ENCODE measurements at places on chromosomes 11 and 22. TPM values are rescaled to one million over a fixed set of nuclear protein-coding genes. Genes with fewer than 3 reads are reported as not detected.

Gene SLC25A45
- 1.9 TPM for total RNA-seq

GRCh38 chr22:37070744-37071143, 19.2 kb downstream of the KCTD17 start:
- no peak for DNase-seq

- no peak for DNase-seq
Measured at GRCh38 chr11:70628855-70629844, 230.8 kb downstream of the CTTN start.

- DNase-seq: peak; percentile 69
Measured at GRCh38 chr11:119590651-119591351, 138.2 kb downstream of the NECTIN1 start.

DNA sequence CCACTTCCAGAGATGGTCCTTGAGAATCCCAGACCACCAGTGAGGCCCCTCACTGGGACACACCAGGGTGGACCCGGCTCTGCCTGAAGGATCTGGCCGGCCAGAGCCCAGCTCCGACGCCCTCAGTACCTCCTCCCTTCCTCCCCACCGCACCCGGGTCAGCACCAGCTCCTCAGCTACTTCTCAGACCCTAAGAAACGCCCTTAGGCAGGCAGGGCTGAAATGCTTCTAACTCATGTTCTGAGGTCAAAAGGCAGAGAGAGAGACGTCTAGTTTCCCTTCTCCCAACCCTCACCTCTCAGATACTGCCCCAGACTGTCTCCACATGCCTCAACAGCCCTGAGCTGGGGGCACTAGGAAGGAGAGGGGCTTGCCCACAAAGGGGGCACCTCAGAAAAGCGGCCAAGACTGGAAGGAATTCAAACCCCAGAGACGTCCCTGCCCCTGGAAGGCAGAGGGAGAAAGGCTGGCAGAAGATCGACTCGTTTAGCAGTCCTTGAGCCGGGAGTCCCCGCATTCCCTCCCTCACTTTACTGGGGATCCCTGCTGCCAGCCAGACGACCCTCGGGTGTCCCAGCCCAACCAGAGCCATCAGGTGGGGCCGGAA, 539 bp downstream of the USH1C start:
- DNase-seq: no peak

- DNase-seq: no peak
Measured at GRCh38 chr11:120501440-120501839, 10.1 kb upstream of the GRIK4 start.

Gene OR52I2
- total RNA-seq: not detected

DNA sequence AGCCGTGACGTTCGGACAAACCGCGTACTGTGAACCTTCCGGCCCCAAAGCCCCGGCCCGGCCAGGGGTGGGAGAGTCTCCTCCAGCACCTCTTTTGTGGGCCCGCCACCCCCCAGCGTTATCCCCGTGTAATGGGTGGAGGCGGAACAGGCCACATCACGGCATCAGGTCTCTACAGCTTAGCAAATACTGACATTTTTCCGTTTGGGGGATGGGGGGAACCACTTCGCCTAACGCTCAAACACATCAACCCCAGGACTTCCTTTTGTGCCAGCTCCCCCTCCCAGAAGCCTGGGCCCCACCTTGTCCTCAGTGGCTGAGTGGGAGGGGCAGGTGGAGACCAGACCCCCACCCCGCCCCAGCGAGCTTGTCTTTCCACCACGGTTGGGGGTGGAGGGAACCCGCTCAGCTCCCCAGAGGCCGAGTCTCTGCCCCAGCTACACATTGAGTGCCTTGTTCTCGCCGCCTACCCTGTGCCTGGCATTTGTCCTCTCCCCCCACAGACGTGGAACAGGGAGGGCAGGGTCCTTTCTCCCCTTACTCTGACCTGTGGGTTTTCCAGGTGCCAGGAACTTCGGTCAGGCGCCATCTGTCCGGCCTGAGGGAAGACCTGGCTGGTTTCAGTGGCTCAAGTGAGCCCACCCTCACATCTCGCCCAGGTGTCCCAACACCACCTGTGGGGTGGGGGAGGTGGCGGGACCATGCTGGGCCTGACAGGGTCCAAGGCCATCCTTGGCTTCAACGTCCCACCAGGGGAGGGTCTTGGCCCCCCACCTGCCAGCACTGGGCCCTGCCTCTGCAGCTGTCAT, 29.6 kb downstream of the SBF1 start:
- no peak for DNase-seq

Gene SOX6
- total RNA-seq: 0.13 TPM

Gene FXYD6
- total RNA-seq: 1.1 TPM

DNA sequence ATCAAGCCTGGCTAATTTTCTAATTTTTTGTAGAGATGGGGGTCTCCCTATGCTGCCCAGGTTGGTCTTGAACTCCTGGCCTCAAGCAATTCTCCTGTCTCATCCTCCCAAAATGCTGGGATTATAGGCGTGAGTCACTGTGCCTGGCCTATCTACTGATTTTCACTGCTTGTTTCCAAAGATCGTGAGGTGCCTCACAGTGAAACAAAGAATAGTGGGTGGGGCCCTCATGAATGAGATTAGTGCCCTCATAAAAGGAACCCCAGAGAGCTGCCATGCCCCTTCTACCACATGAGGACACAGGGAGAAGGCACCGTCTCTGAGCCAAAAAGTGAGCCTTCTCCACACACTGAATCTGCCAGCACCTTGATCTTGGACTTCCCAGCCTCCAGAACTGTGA, 23.5 kb downstream of the TMEM184B start:
- DNase-seq: no peak

DNA sequence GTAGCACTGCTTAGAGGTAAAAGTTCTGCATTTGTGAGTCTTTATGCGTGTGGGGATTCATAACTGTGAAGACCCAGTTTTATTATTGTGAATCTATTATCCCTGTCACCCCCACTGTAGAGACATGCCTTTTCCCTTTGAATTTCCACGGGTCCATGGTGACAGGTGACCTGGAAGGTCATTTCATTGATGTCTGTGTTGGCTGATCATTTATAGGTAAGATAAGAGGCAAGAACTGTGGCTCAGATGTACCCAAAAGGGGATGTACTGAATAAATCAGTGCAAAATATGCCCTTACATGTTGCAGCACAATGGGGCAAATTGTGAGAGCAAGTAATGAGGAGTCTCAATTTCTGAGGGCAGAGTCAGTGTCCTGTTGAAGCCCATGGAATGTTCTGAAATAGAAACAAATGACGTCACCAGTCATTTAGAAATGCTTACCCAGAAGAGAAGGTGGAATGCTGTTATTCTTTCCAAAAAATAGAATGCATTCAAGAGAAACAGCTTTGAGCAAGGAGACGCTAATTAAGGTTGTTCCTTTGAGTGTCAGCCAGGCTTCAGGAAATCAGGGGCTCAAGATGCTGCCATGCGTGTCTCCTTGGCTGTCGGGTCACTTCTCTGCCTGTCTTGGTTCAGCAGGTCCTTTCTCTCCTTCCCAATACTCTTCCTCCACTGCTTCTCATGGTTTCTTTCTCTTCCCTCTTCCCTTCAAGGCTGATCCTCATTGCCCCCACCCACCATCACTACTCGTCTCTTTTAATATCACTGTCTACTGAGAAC, 118.7 kb upstream of the E2F8 start:
- DNase-seq: no peak

Gene TNNT3
- not detected for total RNA-seq

Gene C22orf31
- not detected for total RNA-seq

- no peak for DNase-seq
Measured at GRCh38 chr11:116829525-116830183, at the start of gene APOC3. APOC3 (plus strand) TSS chr11:116829907; CDS start chr11:116830583, 676 bp downstream.

DNA sequence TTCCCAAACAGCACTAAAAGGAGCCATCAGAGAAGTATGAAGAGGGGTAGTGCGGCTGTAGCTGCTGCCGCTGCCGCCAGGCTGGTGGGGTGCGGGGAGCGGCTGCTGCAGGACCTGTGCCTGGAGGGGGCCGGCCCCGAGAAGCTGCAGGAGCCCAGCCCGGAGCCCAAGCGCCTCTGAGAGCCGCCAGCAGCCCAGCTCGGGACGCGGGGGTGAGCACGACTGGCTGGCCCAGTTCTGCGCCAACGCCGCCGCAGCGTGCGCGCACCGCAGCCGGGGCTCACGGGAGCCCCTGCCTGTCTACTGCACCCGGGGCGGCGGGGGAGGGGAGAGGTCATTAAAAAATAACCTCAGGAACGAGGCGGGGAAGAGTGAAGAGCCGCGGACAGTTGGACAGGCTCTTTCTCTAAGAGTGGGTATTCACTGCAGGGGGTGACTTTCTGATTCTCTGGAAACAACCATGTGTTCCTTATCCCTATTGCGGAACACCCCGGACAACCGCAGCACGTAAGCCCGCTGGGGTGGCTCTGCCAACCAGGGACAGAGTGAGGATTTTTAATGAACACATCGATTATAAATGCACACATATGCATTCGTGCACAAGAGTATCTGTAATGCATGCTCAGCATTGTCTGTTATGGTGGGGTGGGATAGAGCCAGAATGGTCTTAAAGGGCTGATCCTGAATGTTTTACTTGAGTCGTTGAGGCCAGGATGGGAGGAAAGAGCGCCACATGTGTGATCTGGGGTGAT, 453 bp downstream of the GAS2 start:
- DNase-seq: no peak

DNA sequence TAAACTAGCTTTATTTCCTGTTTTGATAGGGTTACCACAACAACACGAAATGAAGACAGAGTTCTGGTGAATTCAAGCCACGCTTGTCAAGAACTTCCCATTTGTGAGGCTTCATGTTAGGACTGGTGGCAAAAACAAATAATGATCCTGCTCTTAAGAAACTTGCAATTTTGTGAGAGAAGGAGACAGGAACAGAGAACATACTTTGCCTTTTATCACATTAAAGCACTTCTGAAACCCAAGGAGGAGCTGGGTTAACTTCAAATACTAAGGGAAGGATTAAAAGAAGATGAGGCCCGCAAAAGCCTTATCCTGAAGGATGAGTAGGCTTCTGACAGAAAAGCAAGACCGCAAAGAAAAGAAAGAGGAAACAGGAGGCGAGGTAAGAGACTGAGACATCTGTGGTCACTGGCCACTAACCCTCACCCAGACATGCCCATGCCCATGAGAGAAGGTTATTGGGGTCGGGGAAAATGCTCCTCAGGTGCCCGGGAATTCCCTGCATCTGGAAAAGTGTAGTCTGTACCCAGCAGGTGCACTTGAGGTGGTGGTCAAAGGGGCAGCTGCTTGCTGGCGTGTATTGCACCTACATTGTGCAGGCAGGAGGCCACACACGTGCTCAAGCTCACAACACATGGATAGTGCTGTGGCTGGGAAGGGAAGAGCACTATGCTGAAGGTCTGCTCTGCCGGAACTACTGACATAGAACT, 50.5 kb downstream of the MAPK1 start:
- DNase-seq: peak; percentile 90

Gene GPR83
- not detected for total RNA-seq

DNA sequence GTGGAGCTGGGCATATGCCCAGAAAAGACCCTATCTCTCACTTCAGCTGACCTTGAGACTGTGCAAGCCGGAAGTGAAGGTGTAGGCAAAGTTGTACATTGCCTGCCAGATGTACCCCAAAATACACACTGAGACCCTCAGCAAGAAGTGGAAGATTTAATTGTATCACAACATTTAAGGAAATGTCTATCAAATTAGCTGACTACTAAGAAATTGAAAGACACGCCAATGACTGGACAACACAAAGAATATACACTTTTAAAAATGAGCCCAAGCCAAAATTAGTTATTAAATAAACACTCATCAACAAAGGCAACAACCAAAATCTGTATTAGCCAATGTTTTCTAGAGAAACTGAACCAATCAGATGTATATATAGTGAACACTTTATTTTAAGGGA, 7.7 kb upstream of the ANO3 start:
- no peak for DNase-seq

DNA sequence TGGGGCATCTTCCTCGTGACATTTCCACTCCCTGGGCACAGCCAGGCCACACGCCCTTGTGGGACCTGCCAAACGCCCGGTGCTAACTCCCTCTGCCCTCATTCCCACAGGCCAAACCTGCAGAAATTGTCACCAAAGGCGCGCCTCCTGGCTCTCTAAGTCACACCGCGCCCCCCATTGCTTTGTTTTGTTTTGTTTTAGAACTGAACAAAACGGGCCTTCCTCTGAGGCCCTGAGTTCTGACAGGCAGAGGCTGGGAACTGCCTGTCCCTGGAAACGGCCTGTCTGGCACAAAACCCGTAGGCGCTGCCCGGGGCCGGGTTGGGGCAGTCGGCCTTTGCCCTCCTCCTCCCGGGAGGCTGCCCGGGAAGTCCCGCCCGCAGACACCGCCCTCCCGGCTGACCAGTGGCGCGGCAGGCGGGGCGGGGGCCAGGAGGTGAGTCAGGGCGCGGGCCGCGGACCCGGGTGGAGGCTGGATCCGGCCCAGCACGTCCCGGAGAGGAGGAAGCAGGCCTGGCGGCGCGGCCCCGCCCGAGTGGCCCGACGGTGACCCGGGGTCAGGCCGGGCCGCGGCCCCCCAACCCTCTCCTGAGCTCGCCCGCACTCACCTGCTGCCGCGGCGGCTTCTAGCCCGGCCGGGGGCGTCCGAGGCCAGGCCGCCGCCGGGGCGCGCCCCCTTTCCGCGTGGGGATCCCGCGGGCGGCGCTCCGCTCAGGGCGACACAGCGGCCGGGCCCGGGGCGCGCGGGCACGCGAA, 465 bp downstream of the SUN2 start:
- peak; percentile 72 for DNase-seq

Gene ELF5
- not detected for total RNA-seq

Gene MS4A3
- not detected for total RNA-seq

- DNase-seq: no peak
Measured at GRCh38 chr11:63244862-63245261, 1.5 kb upstream of the SLC22A25 start.

DNA sequence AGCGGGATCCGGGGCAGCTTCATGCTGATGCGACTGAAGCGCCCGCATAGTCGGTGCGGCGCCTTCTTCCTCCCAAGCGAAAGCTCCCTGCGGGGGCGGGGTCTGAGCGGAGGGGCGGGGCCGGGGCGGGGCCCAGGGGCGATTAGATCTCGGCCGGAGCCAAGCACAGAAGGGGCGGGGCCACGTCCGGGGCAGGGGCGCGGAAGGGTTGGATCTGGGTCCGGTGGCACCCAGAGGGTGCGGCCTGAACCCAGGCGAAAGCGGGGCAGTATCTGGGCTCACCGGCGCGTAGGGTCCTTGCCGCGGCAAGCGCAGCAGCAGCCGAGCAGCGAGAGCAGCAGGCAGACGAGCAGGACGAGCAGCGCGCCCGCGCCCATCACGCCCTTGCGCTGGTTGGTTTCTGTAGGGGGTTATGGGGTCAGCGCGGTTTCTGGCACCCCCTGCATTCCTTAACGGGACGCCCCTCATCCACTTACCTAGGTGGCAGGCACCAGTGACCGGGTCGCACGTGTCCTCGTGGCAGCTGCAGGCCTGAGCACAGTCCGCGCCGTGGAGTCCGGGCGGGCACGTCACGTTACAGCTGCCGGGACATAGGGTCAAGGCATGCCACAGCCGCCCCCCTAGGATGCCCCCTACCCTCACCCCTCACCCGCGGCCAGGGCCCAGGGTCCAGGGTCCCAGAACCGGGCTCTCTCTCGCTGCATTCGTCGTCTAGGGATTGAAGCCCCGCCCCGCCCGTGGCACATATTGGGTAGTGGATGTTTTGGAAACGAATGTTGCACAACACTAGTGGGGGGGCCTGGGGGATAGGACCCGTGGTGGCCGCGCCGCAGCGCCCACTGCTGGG, 8.1 kb downstream of the SCARF2 start:
- no peak for DNase-seq

- no peak for DNase-seq
Measured at GRCh38 chr11:125175896-125176575, 11.5 kb downstream of the PKNOX2 start.

GRCh38 chr11:120551191-120551590, 39.6 kb downstream of the GRIK4 start:
- DNase-seq: no peak

Data from HT1080 (cell line).